ENCODE measurements at places on chromosomes 6 and 20.

- DNase-seq: no peak
These were observed 8.6 kb upstream of the FAM83D start for GRCh38 chr20:38917657-38918056.

DNA sequence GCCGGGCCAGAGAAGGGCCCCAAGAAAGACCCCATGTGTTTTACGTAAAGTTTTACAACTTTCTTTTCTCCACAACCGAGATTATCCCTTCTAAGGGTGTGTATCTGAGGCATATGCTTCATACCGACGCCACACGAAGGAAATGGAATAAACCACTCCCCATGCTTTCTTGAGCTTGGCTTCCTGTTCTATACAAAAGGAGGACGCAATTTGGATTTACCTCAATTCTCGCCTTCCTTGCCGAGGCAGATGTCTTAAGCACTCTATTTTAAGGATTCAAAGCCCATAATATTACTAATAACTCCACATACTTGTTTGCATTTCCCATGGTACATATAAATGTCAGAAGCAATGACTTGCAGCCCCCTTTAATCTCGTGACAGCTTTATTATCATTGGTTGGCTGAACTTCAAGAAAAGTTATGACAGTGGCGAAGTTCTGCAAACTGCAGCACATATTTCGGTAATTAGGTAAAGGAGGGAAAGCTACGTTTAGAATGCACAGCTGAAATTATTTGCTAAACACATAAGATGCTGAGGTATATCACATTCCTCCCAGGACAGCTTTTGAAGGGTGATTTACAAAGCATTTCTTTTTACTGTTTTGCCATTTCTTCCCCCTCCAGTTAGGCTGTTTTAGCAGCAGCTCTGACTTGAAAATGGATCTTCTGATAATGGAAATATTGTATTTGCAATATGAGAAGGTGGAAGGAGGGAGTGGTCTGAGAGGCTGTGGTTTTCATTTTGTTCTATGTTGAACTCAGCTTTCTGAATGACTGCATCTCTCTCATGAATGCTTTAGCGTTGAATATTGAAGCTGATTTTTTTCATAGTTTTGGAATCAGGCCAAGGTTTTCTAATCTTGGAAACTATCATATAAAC lies 330.5 kb downstream of the EPHA7 start:
- DNase-seq: no peak

DNA sequence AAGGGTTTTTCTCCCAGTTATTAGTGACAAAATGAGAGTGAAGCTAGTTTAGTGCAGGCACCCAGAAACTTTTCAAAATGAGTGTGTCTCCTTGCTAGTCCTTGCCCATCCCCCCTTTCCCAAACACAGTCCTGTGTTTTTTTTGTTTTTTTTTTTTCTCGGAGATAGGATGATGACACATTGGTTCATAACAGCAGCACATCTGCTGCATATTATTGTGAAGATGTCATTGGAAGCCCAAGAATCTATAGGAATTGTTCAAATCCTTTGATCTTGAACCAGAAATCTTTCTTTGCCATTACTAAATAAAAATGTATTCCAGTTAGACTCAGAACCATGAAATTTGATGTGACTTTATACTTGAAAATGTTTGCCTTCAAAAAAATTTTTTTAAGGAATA lies 162.4 kb downstream of the FRK start:
- no peak for DNase-seq

GRCh38 chr20:61806314-61806713 lies 259.4 kb downstream of the TAF4 start:
- no peak for DNase-seq

All from stimulated activated CD4-positive, alpha-beta T cell treated with anti-CD3 and anti-CD28 coated beads, TNF-alpha, amount 100 ng/mL, for 24 hours (primary cell).